ENCODE measurements at places on chromosomes 4 and X.
A peak's percentile ranks its signal among the peaks of the same experiment; 100 is the strongest.

DNA sequence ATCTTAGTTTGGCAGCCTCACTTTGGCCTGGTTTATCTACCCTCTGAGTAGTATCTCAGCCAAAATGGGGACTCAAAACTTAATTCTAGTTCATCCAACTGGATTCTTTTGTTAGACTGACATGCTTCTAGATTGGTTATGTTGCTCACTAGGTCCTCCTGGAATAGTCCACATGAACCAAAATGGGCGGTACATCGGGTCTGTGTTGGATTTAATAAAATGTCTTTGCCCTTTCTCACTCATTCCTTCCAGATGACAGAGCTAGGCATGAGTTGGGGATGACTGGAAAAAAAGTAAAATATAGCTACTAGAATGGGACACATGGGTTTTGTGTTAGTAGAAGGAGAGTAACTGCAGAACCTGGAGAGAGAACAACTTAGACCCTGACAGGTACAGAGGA, 247.9 kb downstream of the CCSER1 start:
- no peak overlapping the region for H3K4me3 ChIP-seq
- H3K27me3 ChIP-seq: no peaks in the 10 kb centered on the region
- no peaks in the 10 kb centered on the region for H3K36me3 ChIP-seq

GRCh38 chr4:60443068-60443467, 757.1 kb upstream of the ADGRL3 start:
- no peak for DNase-seq
- no peaks in the 10 kb centered on the region for H3K4me1 ChIP-seq
- no peaks in the 10 kb centered on the region for H3K27me3 ChIP-seq
- H3K27ac ChIP-seq: no peak overlapping the region
- no peaks in the 10 kb centered on the region for H3K36me3 ChIP-seq

DNA sequence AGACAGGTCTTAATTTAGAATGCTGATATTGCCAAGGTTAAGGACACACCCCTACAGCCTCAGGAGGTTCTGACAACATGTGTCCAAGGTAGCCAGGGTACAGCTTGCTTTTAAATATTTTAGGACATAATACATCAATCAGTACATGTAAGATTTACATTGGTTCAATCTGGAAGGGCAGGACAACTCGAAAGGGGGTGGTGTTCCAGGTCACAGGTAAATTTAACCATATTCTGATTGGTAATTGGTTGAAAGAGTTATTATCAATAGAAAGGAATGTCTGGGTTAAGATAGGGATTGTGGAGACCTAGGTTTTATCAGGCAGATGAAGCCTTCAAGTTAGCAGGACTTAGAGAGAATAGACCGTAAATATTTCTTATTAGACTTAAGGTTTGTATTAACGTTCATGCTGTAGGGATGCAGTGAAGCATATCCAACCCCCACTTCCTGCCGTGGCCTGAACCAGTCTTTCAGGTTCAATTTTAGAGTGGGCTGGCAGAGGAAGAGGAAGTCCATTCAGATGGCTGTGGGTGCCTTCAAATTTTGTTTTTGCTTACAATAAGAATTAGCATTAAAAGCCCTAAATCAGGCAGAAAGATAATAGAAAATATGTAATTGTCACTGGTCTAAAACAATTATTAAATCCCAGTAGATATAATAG, 136.5 kb upstream of the GALNTL6 start:
- H3K4me3 ChIP-seq: no peak overlapping the region
- H3K36me3 ChIP-seq: no peaks in the 10 kb centered on the region
- no peaks in the 10 kb centered on the region for H3K27me3 ChIP-seq
- no peak overlapping the region for H3K27ac ChIP-seq

DNA sequence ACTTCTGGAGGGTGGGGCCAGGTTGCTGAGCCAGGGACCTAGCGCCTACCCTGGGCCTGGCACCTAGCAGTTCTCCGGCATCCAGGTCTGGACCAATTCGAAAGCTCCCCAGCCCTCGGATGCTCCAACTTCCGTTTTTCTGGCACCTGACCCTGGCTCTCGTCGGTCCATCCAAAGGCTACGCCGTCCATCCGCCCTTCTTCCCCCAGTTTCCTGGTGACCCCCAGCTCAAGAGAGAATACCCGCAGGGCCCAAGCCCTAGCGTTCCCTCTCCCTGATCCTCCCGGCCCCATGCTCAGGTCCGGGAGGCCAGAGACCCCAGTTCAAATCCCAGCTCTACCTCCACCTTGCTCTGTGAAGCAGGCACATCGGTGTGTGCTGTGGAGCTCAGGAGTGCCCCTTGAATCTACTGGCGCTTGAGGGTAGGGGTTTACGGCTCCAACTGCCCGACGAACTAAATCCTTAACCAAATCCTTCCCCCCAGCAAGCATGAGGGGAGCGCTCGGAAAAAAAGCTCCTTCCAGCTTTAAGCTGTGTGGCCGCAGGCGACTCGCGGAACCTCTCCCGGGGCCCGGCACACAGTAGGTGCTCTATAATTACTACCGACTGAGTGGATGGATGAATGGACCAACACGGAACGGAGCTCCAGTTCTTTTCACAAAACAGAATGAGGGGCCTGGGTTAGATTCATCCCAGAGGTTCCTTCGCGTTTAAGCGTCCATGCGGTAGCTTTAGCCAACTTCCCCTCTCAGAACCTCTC, 1.1 kb downstream of the CRMP1 start:
- H3K27me3 ChIP-seq: peaks cover 57% of the 10 kb centered on the region
- peak overlapping the region; percentile 1 for H3K27ac ChIP-seq
- no peak overlapping the region for H3K4me3 ChIP-seq
- no peak for DNase-seq
- H3K4me1 ChIP-seq: peaks cover 4% of the 10 kb centered on the region
- H3K36me3 ChIP-seq: no peaks in the 10 kb centered on the region

GRCh38 chr4:39706334-39706733, 8.4 kb downstream of the UBE2K start:
- H3K27me3 ChIP-seq: no peaks in the 10 kb centered on the region
- peaks cover 20% of the 10 kb centered on the region for H3K36me3 ChIP-seq
- H3K4me1 ChIP-seq: peaks cover 33% of the 10 kb centered on the region

GRCh38 chr4:2285613-2286381, 23.9 kb upstream of the MXD4 start:
- H3K27ac ChIP-seq: no peak overlapping the region
- peaks cover 3% of the 10 kb centered on the region for H3K36me3 ChIP-seq
- DNase-seq: no peak
- no peak overlapping the region for H3K4me3 ChIP-seq

GRCh38 chr4:126465341-126465740, 1150.6 kb downstream of the FAT4 start:
- no peak overlapping the region for H3K27ac ChIP-seq
- H3K4me1 ChIP-seq: no peaks in the 10 kb centered on the region
- no peaks in the 10 kb centered on the region for H3K36me3 ChIP-seq

GRCh38 chr4:146123231-146123630, 52.3 kb upstream of the LSM6 start:
- no peak overlapping the region for H3K4me3 ChIP-seq
- no peak for DNase-seq
- H3K4me1 ChIP-seq: no peaks in the 10 kb centered on the region
- no peaks in the 10 kb centered on the region for H3K36me3 ChIP-seq

DNA sequence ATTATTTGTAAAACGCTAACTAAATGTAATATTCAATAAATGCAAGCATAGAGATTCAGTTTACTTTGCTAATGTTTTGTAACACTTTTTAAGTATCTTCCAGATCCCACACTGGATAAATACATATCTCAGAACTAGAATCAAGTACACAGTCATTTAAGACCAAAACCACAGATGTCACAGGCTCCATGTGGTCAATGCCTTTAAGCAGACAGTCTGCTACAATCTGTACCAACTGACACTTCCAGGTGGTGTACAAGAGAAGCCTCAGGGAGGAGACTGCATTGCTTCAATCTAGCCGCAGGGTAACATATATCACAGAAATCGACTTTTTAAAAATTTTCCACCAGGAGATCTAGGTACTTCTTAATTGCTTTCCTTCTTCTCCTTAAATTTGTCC, 229.6 kb upstream of the DIAPH2 start:
- H3K4me3 ChIP-seq: no peak overlapping the region
- DNase-seq: no peak
- no peaks in the 10 kb centered on the region for H3K27me3 ChIP-seq
- no peaks in the 10 kb centered on the region for H3K4me1 ChIP-seq
- H3K36me3 ChIP-seq: no peaks in the 10 kb centered on the region

GRCh38 chrX:124341396-124342132, 4.8 kb upstream of the SH2D1A start:
- H3K4me3 ChIP-seq: peak overlapping the region; percentile 59
- H3K4me1 ChIP-seq: peaks cover 69% of the 10 kb centered on the region
- H3K27ac ChIP-seq: peak overlapping the region; percentile 94
- no peaks in the 10 kb centered on the region for H3K27me3 ChIP-seq
- no peaks in the 10 kb centered on the region for H3K36me3 ChIP-seq

DNA sequence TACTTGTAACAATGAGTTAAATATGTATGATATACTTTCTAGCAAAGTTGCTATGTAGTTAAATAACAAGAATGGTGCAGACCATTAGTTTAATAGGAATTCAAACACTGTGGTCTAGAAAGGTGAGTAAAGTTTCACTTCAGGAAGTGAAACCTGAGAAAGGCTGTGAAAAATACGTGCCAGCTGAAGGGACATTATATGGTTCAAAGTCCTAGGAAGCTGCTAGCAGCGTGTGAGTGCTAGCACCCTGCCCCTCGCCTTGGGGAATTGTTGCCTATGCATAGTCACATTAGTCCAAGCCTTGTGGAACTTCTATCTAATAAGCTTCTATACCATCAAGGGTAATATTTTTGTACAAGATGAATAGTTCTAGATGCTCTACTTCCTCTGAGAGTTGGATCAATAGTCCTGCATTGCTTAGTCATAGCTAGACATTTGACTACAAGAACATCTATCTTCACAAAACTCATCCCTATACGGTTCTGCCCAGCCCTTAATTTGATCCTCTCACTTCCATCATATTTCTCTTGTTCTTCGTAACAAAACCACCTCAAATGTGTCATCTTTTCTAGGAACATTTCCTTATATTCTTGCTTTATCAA, 45.8 kb upstream of the ARSJ start:
- no peak for DNase-seq
- no peaks in the 10 kb centered on the region for H3K27me3 ChIP-seq
- H3K4me3 ChIP-seq: no peak overlapping the region
- no peaks in the 10 kb centered on the region for H3K4me1 ChIP-seq
- H3K27ac ChIP-seq: no peak overlapping the region

GRCh38 chrX:42442745-42443144, 335.2 kb downstream of the PPP1R2C start:
- no peak for DNase-seq
- H3K4me3 ChIP-seq: no peak overlapping the region
- no peak overlapping the region for H3K27ac ChIP-seq
- H3K4me1 ChIP-seq: peaks cover under 1% of the 10 kb centered on the region

DNA sequence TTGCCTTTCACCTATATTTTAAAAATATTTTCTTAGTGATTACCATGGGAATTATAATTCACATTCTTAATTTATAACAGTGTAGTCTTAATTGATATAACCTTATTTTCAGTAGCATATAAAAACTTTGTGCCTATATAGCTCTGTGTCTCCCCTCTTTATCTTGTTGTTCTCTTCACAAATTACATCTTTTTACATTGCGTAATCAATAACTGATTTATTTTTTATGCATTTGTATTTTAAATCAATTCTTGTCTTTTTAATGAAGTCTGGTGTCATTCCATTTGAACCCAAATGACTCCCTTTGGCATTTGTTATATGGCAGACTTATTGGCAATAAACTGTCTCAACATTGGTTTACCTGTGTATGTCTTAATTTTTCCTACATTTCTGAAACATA, 137.0 kb downstream of the SH3BGRL start:
- H3K36me3 ChIP-seq: peaks cover 13% of the 10 kb centered on the region
- H3K4me1 ChIP-seq: no peaks in the 10 kb centered on the region
- no peak for DNase-seq

GRCh38 chrX:13515211-13515930, 54.0 kb upstream of the EGFL6 start:
- DNase-seq: no peak
- no peak overlapping the region for H3K4me3 ChIP-seq
- no peaks in the 10 kb centered on the region for H3K36me3 ChIP-seq
- no peaks in the 10 kb centered on the region for H3K4me1 ChIP-seq
- H3K27me3 ChIP-seq: no peaks in the 10 kb centered on the region
- H3K27ac ChIP-seq: no peak overlapping the region

GRCh38 chr4:145186729-145187128, 6.3 kb upstream of the OTUD4 start:
- no peak overlapping the region for H3K4me3 ChIP-seq
- H3K27ac ChIP-seq: no peak overlapping the region
- DNase-seq: no peak
- H3K27me3 ChIP-seq: peaks cover 7% of the 10 kb centered on the region

GRCh38 chr4:149719357-149719756, 96.3 kb downstream of the IQCM start:
- no peak overlapping the region for H3K27ac ChIP-seq
- H3K4me3 ChIP-seq: no peak overlapping the region
- H3K27me3 ChIP-seq: peaks cover under 1% of the 10 kb centered on the region

- no peaks in the 10 kb centered on the region for H3K36me3 ChIP-seq
- H3K27ac ChIP-seq: no peak overlapping the region
- no peak overlapping the region for H3K4me3 ChIP-seq
- H3K27me3 ChIP-seq: no peaks in the 10 kb centered on the region
- H3K4me1 ChIP-seq: no peaks in the 10 kb centered on the region
These were observed 449.3 kb downstream of the RPA4 start for GRCh38 chrX:97332963-97333362.

DNA sequence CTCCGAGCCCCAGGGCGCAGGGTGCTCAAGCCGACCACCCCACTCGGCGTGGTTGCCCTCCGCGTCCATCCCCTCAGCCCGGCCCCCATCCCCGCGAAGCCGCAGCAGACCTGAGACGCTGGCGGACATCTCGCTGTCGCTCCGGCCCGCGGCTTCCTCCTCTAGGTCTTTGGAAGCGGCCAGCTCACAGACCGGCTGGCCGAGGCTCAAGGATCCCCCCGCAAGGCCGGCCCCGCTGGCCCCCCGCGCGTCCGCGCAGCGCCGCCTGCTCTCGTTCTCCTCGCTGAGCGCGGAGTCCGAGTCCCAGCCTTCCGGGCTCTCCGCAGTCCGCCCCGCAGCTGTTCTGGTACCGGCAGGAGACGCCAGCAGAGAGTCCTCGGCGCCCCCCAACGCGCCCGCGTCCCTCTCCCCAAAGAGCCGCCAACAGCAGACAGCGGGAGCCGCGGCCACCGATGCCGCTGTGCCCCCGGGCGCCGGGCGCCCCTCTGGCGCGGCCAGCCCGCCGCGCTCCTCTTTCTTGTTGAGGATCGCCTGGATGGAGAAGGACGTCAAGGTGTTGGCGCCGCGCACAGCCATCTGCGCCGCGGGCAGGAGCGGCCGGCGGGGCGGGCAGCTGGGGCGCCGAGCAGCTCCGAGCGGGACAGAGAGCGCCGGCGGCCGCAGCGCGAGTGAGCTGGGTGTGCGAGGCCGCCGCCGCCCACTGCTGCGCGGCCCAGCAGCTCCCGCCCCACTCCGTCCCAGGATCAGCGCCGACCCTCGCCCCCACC, at the start of gene NKX3-2:
NKX3-2 (minus strand) TSS at position 670 of the 767 bp plus-strand sequence; CDS start at position 576, 94 bp downstream.
- peak within 1 kb of the TSS; percentile 69 for H3K4me3 ChIP-seq
- H3K36me3 ChIP-seq: peaks cover 10% of the 10 kb centered on the region
- H3K27me3 ChIP-seq: peaks cover 72% of the 10 kb centered on the region
- peak within 1 kb of the TSS; percentile 52 for H3K27ac ChIP-seq

DNA sequence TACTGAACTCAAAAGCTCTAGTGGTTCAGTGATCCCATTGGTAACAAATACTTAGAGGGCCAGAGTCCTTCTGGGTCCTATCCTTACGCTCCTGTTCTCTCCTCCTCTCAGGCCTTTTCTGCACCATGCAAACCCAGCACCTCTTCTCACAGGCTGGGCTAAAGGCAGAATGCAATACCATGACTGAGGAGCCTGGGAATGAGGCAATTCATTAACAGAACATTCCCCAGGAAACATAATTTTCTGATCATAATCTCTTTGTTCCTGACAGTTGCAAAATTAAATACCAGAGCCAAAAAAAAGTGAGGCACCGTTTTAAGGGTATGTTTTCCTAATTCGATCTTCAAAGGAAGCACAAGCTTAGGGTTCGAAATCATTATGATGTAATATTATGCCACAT, 9.0 kb downstream of the SORBS2 start:
- H3K4me1 ChIP-seq: no peaks in the 10 kb centered on the region
- no peaks in the 10 kb centered on the region for H3K36me3 ChIP-seq
